ENCODE measurements at places on chromosomes 4 and X.

- DNase-seq, result no peak
Observed at GRCh38 chrX:67568769-67569168, 24.9 kb downstream of the AR start.

DNA sequence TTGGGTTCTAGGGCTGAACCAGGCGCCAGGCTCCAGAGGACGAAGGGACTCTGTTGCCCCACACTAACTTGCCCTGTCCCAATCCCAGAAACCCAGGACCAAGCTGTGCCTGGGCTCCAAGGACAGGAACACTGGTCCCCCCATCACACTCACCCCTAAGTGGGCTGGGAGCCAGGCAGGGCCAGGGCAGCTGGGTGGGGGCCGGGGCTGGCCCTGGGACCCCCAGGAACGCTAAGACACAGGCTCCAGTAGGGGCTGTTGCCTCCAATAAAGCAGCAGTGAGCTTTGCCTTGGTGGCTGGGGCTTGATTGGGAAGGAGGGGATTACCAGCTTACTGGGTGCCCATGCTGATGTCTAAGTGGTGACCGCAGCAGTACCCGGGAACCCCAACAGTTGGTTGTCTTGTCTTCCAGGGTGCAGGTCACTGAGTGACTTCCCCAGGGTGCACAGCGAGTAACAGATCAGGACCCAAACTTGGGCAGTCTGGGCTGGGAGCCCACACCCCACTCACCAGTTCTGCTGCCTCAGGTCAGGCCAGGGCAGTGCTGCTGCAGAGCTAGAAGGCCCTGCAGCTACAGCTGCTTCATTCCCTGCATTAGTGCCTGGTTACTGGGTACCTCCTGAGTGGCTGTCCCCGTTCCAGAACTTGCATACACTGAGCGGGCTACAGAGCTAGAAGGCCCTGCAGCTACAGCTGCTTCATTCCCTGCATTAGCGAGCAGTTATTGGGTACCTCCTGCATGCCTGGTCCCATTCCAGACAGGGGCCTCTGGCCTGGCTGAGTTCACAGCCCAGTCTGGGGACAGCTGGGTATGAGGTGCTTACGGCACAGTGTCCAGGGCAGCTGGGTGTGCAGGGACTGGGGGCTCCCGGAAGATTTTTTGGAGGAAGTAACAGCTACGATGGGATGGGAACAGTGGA is 9.4 kb upstream of the ADD1 start:
- no peak for DNase-seq

- DNase-seq, result no peak
Observed at GRCh38 chrX:16946971-16947562, 609 bp downstream of the REPS2 start.

GRCh38 chrX:21747558-21747957 is 10.4 kb downstream of the SMPX start:
- peak; percentile 28 for DNase-seq

- no peak for DNase-seq
Observed at GRCh38 chr4:86831262-86832130, 17.7 kb downstream of the SLC10A6 start.

- DNase-seq, result no peak
Observed at GRCh38 chr4:30386266-30386895, 333.8 kb upstream of the PCDH7 start.

DNA sequence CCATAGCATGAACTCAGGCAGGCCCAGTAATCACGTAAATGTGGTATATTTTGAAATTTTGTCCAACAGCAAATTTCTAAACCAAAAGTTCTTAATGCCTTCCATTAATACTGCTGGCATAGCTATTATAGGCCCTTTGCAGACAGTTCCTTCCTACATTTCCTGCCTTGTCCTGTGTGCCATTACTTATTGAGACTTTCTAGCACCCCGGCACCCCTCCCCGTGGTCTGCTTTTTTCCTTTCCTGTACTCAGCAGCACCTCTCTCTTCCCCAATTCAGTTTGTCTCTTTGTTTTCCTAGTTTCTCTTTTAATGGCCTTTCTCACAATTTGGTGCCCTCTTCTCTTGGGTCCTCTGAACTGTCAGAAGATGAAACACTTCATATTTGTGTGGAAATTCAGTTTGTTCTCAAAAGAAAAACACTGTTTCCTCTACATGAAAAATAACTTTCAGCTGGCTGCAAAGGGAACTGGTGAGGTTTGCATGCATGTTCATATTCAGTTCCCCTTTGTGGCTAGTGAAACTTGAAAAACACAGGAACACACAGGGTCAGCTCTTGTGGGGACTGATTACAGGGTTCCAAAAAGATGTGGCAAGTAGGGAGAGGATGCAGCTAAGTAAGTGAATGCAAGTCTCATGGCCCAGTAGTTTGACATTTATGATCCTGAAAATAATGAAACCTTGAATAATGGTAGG is 17.1 kb downstream of the GPR34 start:
- DNase-seq, result no peak

GRCh38 chr4:186428481-186428880 is 126.9 kb downstream of the MTNR1A start:
- no peak for DNase-seq

DNA sequence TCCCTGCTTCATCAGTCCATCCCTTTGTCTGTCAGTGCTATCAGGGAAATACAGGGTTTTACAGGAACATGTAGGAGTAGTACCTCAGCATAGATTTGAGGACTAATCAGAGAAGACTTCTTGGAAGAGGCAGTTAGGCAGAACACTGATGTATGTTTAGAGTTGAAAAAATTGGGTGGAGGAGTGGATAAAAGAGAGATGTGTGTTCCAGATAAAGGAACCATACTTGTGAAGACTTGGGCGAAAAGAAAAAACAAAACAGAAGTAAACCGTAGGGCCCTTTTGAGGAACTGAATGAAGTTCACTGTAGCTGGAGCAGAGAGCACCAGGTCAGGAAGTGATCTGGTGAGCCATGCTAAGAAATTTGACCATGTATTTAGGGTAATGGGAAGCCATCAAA is 32.3 kb downstream of the AFF1 start:
- no peak for DNase-seq

DNA sequence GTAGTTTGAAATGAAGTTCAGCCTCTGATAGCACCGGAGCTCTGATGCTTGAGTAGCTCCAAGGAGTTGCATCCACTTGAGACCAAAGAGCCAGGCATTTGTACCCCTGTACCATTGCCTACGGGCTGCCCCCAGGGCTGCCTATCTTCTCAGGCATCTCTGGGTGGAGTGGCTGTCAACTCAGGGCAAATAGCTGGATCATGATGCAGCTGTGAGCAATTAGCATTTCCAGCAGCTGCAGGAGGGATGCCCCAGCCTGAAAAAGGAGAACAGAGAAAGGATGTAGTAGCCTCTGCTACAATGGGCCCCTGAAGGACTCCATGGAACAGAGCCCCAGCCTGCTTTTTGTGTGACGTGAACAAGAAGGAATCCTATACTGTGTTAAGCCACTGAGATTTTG is 492.6 kb downstream of the BCOR start:
- no peak for DNase-seq

DNA sequence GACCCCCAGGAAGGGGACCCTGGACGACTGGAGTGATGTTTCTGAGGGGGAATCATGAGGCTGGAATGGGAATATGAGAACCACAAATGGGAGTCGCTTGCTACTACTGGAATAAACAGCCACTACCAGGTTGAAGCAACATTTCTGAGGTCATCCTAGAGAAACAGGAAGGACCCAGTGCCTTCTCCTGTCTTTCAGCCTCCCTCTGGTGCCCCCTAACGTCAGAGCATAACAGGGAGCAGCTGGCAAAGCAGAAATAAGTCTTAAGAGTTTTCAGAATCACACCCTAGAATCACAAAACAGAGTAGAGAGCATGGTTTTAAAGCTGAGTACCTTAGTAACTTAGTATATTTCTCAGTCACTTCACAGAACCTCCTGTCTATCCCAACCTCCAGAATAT is 347.8 kb upstream of the PITX2 start:
- peak; percentile 28 for DNase-seq
